Activated gamma-delta T cell (primary cell): ENCODE measurements at places on chromosomes 1 and 21.

DNA sequence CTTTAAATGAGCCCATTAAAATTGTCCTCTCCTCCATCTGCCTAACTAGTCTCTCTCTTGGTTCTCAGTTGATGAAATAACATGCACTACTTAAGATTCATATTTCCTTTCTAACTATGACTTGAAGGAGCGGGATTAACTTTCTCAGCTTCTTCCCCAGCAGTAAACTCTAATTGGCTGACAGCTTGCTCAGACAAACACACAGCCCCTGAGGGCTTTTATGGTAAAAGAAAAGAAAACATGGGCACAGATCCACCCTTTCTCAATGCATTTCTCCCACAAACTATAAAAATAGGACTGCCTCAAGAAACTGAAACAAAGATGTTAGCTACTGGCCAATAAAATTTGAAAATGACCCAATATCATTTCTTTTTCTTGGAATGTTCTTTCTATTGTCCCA, 703.1 kb downstream of the ADGRL2 start:
- DNase-seq, result no peak

DNA sequence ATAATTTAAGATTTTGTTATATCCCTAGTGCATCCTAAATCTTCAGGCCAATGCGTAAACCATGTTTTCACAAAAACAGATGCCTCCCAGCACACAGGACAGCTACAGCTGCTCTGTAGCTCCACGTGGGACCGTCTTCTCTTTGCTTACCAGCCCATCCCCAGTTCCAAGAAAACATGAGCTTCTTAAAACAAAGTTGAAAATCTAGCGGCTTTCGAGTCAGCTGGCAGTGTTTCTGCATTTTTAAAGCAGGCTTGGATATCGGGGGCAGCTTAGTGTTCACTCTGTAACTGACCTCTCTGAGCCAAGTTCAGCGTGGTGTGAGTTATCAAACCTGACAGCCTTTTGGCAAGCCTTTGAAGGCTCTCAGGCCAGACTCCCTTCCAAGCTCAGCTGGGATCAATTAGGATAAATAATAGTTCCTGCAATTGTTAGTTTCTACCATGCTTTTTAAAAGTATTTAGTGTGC, 881.5 kb downstream of the LTN1 start:
- DNase-seq, result no peak

DNA sequence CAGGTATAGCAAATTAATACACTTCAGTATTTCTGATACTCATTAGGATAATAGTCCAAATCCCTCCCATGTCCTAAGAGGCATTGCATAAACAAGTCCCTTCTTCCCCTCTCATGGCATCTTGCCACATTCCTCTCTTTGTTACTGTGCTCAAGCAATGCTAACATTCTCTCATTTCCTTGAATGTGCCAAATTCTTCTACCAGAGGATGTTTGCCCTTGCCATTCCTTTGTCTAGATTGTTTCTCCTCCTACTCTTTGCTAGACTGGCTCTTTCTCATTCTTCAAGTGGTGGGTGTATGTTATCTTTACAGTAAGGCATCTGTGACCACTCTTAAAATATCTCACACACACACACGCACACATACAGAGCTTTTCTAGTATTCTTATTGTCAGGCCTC, 621.0 kb upstream of the CXADR start:
- no peak for DNase-seq

DNA sequence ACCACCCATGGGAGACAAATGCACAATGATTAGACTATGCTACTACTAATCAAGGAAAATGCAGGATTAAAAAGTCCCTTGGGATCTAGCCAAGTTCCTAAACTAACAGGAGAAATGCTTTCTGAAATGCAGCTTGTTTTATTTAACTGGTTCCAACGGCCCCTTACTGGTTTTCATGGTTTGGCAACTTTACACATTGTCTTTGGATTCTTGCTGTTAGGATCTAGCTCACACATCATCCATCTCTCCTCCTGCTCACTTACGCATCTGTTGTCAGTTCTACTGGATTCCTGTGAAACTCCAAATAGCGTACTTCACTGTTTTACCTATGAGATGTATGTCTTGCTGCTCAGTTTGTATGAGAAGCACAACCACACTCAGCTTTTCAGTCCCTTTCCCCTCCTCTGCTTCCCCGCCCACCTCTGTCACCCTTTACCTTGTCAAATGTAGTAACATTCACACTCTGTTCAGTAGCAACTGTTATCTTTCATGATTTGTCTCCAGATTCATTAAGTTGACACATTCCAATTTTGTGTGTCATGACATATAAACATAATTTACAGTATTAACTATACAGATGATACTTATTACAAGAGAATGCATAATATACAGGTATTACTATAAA, 130.1 kb downstream of the SIM2 start:
- no peak for DNase-seq

DNA sequence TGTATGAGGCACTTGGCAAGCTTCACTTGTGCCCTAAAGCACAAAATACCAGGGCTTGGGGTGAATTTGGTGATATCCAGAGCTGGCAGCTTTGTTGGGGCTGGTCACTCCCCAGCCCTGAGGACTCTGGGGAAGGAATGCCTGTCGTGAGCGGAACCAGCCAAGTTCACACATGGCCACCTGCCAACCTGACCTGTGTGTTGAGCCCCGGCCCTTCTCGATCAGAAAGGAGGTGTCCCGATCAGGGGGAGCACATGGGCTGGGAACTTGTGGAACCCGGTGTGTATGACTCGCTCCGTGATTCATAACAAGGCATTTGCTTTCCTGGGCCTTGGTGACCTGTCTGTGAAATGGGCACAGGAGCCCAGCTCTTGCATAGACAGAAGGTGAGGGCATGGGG, 43.1 kb downstream of the AGPAT3 start:
- no peak for DNase-seq

GRCh38 chr1:92465256-92465647, 21.5 kb downstream of the GFI1 start:
- DNase-seq, result no peak

DNA sequence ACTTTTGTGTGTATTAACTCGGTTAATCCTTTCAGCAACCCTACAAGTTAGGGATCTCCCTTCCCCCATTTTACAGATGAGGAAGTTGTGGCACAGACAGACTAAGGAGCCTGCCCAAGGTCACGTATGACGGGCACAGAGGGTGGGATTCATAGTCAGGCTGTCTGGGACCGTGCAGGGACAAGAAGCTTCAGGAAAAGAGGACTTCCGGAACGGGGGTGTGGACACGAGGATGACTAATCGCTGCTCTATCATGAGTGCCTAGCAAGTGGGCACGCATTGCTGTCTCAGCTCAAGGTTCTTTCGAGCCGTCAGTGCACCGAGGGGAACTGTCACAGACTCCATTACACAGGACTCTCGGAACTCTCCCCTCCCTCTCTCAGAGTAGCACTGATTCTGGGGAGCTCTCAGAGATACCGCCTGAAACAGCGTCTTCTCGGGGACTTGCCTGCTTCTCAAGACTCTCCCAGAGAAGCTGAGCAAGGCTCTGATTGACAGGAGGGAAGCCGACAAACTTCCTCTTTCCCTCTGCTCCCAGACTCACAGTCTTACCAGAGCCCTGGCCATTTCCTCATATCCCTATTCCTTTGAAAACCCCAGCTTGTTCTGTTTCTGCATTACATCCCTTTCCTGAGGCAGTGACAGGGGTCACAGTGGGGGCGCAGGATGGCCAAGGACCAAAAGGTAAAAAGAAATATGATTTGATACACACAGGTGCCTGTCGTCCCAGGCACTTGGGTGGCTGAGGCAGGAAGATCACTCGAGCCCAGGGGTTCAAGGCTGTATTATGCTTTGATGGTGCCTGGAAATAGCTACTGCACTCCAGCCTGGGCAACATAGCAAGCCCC, 14.4 kb downstream of the FHAD1 start:
- no peak for DNase-seq

GRCh38 chr1:181490276-181490675, 7.0 kb downstream of the CACNA1E start:
- no peak for DNase-seq

DNA sequence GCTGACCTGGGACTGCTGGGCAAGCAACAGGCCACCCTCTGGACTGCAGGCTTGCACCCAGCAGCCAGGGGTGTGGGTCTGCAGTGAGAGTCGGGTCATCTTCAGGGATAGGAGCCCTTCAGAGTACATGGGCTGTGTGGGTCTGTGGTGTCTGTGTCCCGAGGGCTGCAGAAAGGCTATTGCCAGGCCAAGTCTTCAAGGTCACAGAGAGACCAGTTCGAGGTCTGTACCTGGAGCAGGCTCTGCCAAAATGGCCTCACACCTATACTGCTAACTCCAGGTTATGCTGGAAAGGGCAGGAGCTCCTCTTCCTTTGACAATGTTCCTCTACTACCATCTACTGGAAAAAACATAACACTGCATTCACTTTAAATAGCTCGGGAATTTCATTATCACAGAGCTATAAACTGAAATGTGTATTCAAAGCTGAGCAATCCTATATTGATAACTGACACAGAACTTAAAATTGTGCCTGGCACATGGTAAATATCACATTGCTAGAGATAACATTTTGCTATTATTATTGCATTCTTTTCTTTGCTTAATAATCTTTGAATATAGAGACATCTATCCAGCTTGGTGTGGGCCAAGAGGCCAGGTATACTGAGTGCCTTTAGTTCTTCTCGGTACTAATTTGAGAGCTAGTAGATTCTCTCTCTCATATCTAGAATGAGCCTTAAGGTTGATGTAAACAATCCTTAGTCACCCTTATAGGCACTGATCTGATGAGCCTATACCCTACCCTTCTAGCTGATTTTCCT, 6.9 kb upstream of the DNAH14 start:
- DNase-seq, result no peak

DNA sequence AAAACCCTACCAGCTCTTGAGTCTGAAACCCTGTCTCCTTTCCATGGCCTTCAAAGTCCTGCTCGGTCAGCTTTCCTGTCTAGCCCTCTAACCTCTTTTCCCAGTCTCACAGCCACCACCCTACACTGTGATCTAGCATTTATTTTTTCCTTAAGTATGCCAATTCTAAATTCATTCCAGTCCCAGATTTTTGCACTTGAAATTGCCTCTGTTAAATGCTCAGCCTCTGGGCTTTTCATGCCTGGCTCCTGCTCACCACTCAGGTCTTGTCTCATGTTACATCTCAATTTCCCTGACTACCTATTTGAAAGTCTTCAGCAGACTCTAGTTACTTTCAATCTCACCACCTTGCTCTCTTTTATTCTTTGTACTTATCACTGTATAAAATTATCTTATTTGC, 176.2 kb downstream of the ADGRL4 start:
- DNase-seq, result no peak

- DNase-seq, result no peak
These were observed 19.7 kb upstream of the NRDC start for GRCh38 chr1:51898090-51898734.

GRCh38 chr1:237503292-237503691, 387.4 kb downstream of the ZP4 start:
- DNase-seq, result no peak

- DNase-seq, result no peak
These were observed 230.7 kb downstream of the RPS6KC1 start for GRCh38 chr1:213281640-213282301.

DNA sequence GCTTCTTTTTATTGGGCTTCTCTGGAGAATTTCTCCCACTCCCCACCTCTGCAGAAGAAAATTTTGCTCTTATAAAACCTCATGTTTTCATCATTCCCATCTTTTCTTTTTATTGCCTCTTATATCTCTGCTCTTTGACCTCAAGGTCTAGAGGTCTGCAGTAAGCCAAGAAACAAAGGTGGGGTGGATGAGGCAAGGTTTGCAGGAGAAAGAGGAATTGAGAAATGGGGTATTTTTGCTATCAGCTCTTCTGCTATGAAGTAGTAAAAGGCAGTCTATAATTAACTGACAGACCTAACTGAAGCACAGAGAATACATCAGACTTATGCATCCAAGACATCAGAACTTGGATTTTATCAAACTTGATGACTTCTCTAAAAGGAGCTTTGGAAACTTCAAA, 22.9 kb downstream of the SYT11 start:
- no peak for DNase-seq

DNA sequence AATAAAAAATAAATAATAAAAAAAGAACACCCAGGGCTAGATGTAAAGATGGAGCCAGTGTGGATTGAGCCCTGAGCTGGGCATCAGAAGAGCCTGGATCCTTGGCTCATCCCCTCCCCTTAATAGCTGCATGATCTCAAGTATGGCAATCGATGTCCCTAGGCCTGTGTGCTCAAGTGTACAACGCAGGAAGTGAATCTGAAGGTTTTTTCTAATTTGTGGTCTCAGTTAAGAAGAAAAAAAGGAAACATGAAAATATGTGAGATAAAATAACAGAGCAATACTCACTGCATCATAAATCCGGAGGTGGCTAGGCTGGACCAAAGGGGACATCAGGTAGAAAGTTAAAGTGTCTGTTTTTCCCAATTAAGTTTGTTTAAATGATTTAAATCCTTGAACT, 47.3 kb upstream of the SLC44A3 start:
- no peak for DNase-seq

GRCh38 chr1:113248494-113248893, 141.8 kb upstream of the MAGI3 start:
- DNase-seq, result no peak

DNA sequence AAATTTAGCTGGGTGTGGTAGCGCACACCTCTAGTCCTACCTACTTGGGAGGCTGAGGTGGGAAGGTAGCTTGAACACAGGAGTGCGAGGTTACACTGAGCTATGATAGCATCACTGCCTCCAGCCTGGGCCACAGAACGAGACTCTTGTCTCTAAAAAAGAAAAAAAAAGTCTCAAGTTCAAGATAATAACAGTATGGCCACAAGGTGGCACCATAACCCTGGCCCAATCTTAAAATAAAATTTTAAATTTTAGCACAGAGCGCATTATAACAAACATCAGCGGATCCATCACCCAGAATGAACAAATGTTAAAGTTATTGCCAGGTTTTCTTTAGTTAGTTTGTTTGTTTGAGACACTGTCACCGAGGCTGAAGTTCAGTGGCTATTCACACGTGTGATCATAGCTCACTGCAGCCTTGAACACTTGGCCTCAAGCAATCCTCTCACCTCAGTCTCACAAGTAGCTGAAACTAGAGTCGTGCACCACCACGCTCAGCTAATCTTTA, 2.9 kb upstream of the HTR6 start:
- DNase-seq, result no peak

GRCh38 chr21:17679002-17679600, 66.4 kb upstream of the BTG3 start:
- no peak for DNase-seq

DNA sequence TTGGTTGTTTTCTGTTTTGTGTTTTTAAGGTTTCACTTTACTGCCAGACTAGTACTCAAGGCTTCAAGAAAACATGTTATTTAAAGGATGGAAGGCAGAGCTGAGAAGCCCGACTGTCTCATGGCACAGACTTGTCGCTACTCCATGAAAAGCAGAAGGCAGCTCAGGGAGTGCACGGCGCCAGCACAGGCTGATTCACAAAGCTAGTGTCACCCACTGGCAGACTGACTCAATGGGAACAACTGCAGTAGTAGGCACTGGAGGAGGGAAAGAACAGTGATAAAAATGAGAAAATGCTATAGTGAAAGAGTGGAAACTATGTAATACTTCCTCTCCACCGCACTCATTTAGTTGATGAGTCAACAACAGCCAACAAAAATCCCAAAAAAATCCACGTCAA, 14.7 kb downstream of the HSF2BP start:
- no peak for DNase-seq

GRCh38 chr1:225470211-225471108, 42.6 kb upstream of the LBR start:
- DNase-seq, result no peak

GRCh38 chr1:24504560-24504959, 1.9 kb downstream of the RCAN3 start:
- DNase-seq, result no peak

- DNase-seq, result no peak
These were observed 372.6 kb upstream of the PLXNA2 start for GRCh38 chr1:208616776-208617175.
